ENCODE measurements at places on chromosomes 5 and 9. TPM values are rescaled to one million over a fixed set of nuclear protein-coding genes. Genes with fewer than 3 reads are reported as not detected.
A peak's percentile ranks its signal among the peaks of the same experiment; 100 is the strongest.

GRCh38 chr9:78383130-78383529 is 86.2 kb downstream of the PSAT1 start:
- peaks cover 20% of the 10 kb centered on the region for H3K4me1 ChIP-seq
- peak overlapping the region; percentile 71 for H3K27ac ChIP-seq
- no peak for DNase-seq
- H3K36me3 ChIP-seq: no peaks in the 10 kb centered on the region

Gene SPATA31A3
- not detected for total RNA-seq

GRCh38 chr9:126428534-126429175 is 102.0 kb downstream of the MVB12B start:
- H3K36me3 ChIP-seq: no peaks in the 10 kb centered on the region
- H3K27ac ChIP-seq: no peak overlapping the region
- H3K4me1 ChIP-seq: no peaks in the 10 kb centered on the region
- no peak overlapping the region for H3K4me3 ChIP-seq

Gene SPATA31D4
- total RNA-seq: not detected

Gene RLN2
- total RNA-seq: not detected

DNA sequence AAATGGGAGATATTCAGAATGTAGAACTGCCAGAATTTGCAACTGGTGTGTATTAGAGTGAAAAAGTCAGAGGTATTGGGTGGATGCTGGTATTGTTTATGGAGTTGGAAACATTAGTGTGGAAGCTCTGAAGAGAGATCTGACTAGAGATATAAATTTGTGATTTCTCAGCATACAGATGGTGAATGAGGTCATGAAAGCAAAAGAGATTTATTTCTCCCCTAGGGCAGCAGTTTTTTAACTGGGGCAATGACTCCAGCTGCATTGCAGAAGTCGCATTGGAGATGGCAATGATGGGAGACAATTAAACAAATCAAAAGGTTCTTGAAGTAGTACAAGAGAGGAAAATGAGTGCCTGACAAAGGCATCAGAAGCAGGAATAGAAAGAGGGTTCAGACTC is 64.9 kb downstream of the CETN3 start:
- no peaks in the 10 kb centered on the region for H3K4me1 ChIP-seq
- no peak overlapping the region for H3K4me3 ChIP-seq
- H3K27ac ChIP-seq: no peak overlapping the region
- DNase-seq: no peak
- no peaks in the 10 kb centered on the region for H3K27me3 ChIP-seq
- H3K36me3 ChIP-seq: no peaks in the 10 kb centered on the region

DNA sequence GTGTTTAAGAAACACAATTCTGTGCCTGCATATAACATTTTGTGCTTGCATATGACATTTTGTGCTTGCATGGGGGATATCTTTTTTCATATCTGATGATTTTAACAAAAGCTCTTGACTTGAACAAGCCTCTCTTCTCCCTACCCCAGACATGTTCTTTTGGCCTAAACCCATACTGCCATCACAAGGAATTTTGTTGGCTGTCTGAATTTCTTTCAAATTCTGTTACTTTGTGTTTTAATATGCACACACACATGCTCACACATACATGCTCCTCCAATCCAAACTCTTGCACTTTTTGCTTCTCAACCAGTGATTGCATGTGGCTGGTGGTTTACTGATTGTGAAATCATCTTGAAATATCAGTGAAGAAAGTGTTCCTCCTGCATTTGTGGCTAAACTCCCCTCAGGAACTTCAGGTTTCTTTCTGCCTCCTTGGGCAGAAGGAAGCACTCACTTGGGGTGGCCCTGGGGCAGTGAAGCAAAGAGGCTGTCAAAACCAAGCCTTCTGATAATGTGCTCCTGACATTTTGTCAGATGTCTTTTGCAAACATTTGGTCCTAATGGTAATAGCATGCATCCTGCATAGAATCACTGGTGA is 377.2 kb upstream of the KLF4 start:
- no peaks in the 10 kb centered on the region for H3K36me3 ChIP-seq
- H3K27me3 ChIP-seq: no peaks in the 10 kb centered on the region
- H3K27ac ChIP-seq: no peak overlapping the region
- DNase-seq: no peak

DNA sequence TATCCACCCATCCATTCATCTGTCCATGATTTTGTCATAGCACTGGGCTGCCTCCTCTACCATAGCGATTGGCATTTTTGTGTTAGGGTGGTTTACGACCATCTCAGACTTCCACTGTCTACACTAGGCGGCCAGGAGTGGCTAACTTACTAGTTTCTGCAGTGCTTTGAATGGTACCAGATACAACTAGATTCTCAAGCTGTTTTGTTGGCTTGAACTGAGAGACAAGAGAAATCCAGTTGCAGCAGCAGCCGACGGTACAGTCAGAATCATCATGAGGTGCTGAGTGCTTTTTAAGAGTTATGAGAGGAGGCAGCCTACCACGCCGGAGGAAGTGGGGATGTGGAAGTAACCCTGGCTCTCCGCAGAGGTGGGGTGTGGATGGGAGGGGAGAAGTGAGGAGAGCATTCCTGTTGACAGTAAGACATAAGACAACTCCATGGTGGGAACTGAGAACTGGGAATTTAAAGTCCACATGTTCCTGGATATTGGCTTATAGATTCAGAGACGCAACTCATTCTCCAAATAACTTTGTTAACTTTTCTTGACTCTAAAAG is 27.9 kb downstream of the COL5A1 start:
- DNase-seq: no peak
- peak overlapping the region; percentile 70 for H3K27ac ChIP-seq
- peaks cover 30% of the 10 kb centered on the region for H3K36me3 ChIP-seq
- H3K4me3 ChIP-seq: no peak overlapping the region

Gene PRDM12
- not detected for total RNA-seq

Gene SVEP1
- 43.0 TPM for total RNA-seq

Gene OR1Q1
- total RNA-seq: not detected

DNA sequence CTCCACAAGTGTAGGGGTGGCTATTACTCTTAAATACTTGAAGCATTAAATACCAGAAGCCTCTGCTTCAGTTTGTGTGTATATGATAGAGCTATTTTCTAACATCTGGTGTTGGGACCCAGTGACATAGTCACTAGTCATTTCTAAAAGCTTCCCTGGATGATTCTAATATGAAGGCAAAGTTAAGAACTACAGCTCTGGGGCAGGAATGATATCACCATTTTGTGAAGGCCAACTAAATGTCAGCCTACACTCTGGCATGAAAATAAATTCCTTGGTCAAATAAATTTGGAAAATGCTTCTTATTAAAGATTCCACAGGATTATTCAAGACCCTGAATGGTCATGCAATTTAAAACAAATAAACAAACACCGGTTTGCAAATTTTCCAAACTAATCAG is 197.7 kb downstream of the PLK2 start:
- peaks cover 25% of the 10 kb centered on the region for H3K4me1 ChIP-seq
- H3K27ac ChIP-seq: peak overlapping the region; percentile 29
- H3K27me3 ChIP-seq: no peaks in the 10 kb centered on the region
- no peak overlapping the region for H3K4me3 ChIP-seq

GRCh38 chr5:88741964-88742363 is 141.0 kb downstream of the MEF2C start:
- DNase-seq: no peak
- H3K27ac ChIP-seq: no peak overlapping the region
- no peaks in the 10 kb centered on the region for H3K36me3 ChIP-seq
- H3K27me3 ChIP-seq: no peaks in the 10 kb centered on the region
- no peak overlapping the region for H3K4me3 ChIP-seq
- peaks cover 15% of the 10 kb centered on the region for H3K4me1 ChIP-seq

Gene CENPH
- 5.0 TPM for total RNA-seq

- H3K4me3 ChIP-seq: no peak overlapping the region
- peak; percentile 75 for DNase-seq
- H3K36me3 ChIP-seq: peaks cover 16% of the 10 kb centered on the region
- no peak overlapping the region for H3K27ac ChIP-seq
- no peaks in the 10 kb centered on the region for H3K27me3 ChIP-seq
These were observed 10.3 kb downstream of the LPCAT1 start for GRCh38 chr5:1513326-1514026.

- no peaks in the 10 kb centered on the region for H3K36me3 ChIP-seq
- peaks cover 12% of the 10 kb centered on the region for H3K27me3 ChIP-seq
- peak; percentile 62 for DNase-seq
- no peak overlapping the region for H3K27ac ChIP-seq
These were observed 4.1 kb upstream of the OLFM1 start for GRCh38 chr9:135083241-135083810.

DNA sequence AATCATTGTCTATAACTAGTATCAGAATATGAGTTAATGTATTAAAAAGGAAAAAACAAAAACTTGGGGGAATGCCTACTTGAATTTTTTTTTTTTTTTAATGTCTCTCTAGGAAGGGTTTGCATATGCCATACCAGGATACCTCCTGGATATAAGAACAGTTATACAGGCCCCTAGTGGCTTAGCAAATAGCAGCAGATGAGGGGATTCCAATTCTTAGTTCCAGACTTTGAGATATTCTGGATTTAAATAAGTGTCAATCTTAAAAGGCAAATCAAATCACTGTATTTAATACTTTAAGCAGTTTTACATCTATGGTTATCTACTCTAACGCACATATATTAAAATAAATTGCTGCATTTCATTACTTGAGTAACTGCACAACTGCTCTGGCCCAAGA is 1055.5 kb upstream of the DMAC1 start:
- no peak overlapping the region for H3K4me3 ChIP-seq
- peak; percentile 19 for DNase-seq
- H3K4me1 ChIP-seq: peaks cover 5% of the 10 kb centered on the region
- H3K27me3 ChIP-seq: peaks cover 20% of the 10 kb centered on the region

Gene MELK
- 8.3 TPM for total RNA-seq

GRCh38 chr5:170306381-170306831 is 8.8 kb upstream of the LCP2 start:
- no peak overlapping the region for H3K27ac ChIP-seq
- no peaks in the 10 kb centered on the region for H3K36me3 ChIP-seq
- DNase-seq: peak; percentile 95
- H3K4me1 ChIP-seq: peaks cover 6% of the 10 kb centered on the region
- H3K4me3 ChIP-seq: no peak overlapping the region

Gene CDC20B
- total RNA-seq: not detected

DNA sequence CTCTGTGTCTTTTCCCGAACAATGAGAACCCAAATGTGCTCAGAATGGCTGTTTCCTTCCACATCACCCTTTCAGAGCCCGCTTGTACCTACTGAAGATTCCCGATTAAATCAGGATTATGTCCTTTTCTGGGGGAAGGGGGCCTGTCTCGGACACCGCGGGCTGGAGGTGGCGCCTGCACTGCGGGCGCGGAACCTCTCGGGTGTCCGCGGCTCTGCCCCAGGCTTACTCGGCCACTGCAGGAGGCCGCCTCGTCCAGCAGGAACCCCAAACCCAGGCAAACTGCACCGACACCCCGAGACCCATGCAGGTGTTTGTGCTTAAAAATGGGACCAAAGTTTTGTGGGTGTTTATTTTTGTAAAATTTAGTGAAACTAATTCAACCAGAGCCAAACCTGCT is 8.6 kb upstream of the TMEM250 start:
- H3K36me3 ChIP-seq: no peaks in the 10 kb centered on the region
- H3K4me1 ChIP-seq: peaks cover 3% of the 10 kb centered on the region
- H3K27me3 ChIP-seq: peaks cover 54% of the 10 kb centered on the region
- no peak for DNase-seq
- no peak overlapping the region for H3K27ac ChIP-seq

Measured in osteoblast (primary cell).